Osteoblast (primary cell): ENCODE measurements at places on chromosomes 16 and 17. TPM values are rescaled to one million over a fixed set of nuclear protein-coding genes. Genes with fewer than 3 reads are reported as not detected.

DNA sequence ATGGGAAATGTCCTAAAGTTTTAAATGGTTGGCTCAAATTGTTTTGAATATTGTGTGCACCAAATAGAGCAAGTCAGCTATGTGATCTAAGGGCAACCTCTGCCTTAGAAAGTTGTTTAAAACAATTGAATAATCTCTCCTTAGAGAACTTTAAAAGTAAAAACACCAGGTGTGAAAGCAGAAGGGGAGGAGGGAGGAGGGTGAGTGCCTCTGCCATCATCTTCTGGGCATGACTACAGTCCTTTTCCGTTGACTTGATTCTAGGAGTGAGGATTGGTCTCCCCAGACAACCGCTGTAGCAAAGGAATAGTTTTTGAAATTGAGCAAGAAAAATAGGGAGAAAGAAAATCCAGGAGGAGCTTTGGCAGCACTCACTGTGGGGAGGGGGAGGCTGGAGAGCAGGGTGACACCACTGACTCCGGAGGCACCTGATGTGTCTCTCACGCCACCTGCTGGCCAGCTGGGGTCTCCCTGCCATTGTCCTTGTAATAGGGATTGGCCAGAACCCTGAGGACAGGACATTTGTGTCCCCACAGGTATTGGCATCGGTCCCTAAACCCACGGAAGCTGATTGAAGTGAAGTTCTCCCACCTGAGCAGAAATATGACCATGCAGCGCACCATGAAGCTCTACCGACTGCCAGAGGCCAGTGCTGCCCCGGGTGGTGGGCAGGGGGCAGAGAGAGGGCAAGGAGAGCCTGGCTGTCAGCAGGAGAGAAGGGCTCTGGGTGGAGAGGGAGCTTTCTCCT lies 33.3 kb downstream of the PLCD3 start:
- H3K4me3 ChIP-seq = no peak overlapping the region
- no peaks in the 10 kb centered on the region for H3K27me3 ChIP-seq
- peak overlapping the region; percentile 26 for H3K27ac ChIP-seq
- DNase-seq = peak; percentile 98
- H3K4me1 ChIP-seq = peaks cover 6% of the 10 kb centered on the region
- peaks cover 69% of the 10 kb centered on the region for H3K36me3 ChIP-seq

DNA sequence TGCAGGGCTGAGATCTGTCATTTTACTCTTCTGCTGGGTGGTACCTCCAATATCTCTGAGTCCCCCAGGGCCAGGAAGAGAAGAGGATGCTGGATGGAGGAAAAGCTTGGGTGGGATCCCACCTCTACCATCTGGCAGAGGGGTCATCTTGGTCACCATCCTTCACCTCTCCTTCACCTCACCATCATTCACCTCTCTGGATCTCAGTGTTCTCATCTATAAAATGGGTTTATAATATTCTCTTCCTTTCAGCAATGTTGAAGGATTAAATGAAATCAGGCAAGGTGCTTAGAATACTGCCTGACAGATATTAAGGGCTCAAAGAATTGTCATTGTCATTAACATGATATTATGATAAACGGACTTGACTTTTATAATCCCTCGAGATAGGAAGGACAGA lies 195.8 kb downstream of the SNX29 start:
- no peaks in the 10 kb centered on the region for H3K27me3 ChIP-seq
- no peaks in the 10 kb centered on the region for H3K36me3 ChIP-seq
- no peak overlapping the region for H3K4me3 ChIP-seq
- DNase-seq = no peak
- no peak overlapping the region for H3K27ac ChIP-seq
- H3K4me1 ChIP-seq = peaks cover 24% of the 10 kb centered on the region

DNA sequence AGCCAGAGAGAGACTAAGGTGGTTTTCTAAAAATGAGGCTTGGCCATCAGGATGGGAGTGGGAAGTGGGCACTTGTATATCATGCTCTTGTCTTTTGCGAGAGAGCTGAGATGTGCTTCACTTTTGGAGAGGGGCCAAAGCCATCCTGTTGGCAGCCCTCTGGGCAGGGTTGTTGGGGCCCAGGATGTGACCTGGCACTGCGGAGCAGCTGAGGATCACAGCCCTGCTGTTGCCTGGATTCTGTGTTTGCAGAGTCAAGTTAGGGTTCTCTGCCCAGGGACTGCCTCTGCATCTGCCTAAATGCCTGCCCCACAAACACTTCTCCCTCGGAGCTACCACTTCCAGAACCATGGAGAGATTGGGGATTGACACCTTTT lies 71.2 kb downstream of the PLD6 start:
- H3K4me3 ChIP-seq = no peak overlapping the region
- DNase-seq = peak; percentile 21
- H3K4me1 ChIP-seq = peaks cover 4% of the 10 kb centered on the region
- no peaks in the 10 kb centered on the region for H3K27me3 ChIP-seq

GRCh38 chr17:55540414-55541091 lies 29.3 kb upstream of the SMIM36 start:
- no peaks in the 10 kb centered on the region for H3K27me3 ChIP-seq
- H3K4me3 ChIP-seq = no peak overlapping the region
- DNase-seq = peak; percentile 75
- H3K36me3 ChIP-seq = no peaks in the 10 kb centered on the region
- peaks cover 6% of the 10 kb centered on the region for H3K4me1 ChIP-seq
- H3K27ac ChIP-seq = no peak overlapping the region

DNA sequence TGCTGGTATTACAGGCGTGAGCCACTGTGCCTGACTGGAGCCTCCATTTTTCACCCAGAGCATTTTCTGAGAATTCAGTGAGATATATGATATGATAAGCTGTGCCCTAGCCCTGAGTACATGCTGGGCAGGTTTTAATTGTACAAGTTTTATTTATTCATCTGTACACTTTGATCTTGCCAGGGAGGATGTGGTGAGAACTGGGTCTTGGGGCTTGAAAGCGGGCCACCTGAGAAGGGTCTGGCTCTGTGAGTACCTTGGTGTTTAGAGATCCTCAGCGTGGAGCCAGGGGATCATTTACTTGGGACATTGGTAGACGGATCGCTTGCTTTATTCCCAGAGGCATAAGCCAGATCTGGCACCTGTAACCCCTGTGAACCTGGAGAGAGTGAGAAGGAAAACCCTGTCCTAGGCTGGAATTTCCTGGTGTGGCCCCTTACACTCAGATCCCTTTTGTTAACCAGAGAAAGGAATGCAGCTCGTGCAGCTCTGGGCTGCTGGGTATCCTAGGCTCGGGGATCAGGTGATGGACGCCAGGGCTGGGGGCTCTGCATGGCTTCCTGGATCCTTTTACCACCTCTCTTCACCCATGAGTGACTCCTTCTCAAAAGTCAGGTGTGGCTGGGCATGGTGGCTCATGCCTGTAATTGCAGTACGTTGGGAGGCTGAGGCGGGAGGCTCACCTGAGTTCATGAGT lies 91.9 kb downstream of the ABCC1 start:
- DNase-seq = peak; percentile 31
- H3K4me1 ChIP-seq = no peaks in the 10 kb centered on the region
- H3K4me3 ChIP-seq = no peak overlapping the region
- H3K27ac ChIP-seq = no peak overlapping the region
- no peaks in the 10 kb centered on the region for H3K27me3 ChIP-seq
- H3K36me3 ChIP-seq = peaks cover 65% of the 10 kb centered on the region

DNA sequence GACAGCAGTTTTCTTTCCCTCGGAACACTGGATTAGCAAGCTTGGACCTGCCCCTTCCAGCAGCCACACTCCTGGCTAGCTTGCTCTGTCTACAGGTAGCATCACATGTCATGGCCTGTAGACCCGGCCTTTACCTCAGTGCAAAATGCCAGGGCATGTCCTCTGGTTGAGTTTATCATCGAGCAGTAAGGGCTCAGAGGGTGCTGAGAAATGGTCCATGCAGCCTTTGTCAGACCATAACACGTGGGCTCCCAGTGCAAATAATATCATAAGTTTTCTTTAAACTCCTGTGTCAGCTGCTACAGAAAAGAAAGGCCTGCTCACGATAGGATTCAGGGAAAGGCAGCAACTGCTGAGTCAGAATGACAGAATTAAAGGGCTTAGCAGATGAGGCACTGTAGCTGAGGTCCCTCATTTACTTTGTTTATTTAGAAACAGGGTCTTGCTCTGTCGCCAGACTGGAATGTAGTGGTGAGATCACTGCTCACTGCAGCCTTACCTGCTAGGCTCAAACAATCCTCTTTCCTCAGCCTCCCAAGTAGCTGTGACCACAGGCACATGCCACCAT lies 8.0 kb upstream of the GNA13 start:
- no peak overlapping the region for H3K27ac ChIP-seq
- H3K36me3 ChIP-seq = no peaks in the 10 kb centered on the region
- H3K27me3 ChIP-seq = no peaks in the 10 kb centered on the region
- H3K4me1 ChIP-seq = no peaks in the 10 kb centered on the region

DNA sequence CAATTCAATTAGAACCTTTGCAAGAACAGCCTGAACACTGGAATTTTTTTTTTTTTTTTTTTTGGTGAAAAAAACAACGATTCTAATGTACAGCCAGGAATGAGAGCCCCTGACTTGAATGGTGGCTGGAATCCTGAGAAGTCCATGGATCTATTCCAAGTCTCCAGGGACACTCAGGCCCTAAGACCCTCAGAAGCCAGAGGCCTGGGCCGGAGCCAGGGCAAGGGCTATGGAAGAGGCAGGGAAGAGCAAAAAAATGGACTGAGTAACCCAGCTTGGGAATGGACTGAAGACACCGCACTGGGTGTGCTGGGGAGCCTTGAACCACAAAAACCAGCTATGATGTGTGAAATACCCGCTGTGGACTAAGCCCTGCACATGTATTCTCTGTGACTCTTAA lies 60.3 kb upstream of the LHX1 start:
- peaks cover 3% of the 10 kb centered on the region for H3K27me3 ChIP-seq
- H3K27ac ChIP-seq = no peak overlapping the region
- H3K4me3 ChIP-seq = no peak overlapping the region
- H3K36me3 ChIP-seq = no peaks in the 10 kb centered on the region

GRCh38 chr17:77692571-77693161 lies 265.8 kb upstream of the TNRC6C start:
- peak; percentile 95 for DNase-seq
- H3K36me3 ChIP-seq = no peaks in the 10 kb centered on the region
- no peak overlapping the region for H3K27ac ChIP-seq
- H3K4me1 ChIP-seq = peaks cover 4% of the 10 kb centered on the region
- no peak overlapping the region for H3K4me3 ChIP-seq

The KRT32 gene
- total RNA-seq = not detected in 2 replicates

The DHRS7C gene
- not detected in 2 replicates for total RNA-seq

The PVALEF gene
- not detected in 2 replicates for total RNA-seq

The AANAT gene
- not detected in 2 replicates for total RNA-seq

The CD300E gene
- total RNA-seq = under 0.01 TPM in 1 of 2 replicates, not detected in the other
